ENCODE measurements at places on chromosomes 11 and 22.

DNA sequence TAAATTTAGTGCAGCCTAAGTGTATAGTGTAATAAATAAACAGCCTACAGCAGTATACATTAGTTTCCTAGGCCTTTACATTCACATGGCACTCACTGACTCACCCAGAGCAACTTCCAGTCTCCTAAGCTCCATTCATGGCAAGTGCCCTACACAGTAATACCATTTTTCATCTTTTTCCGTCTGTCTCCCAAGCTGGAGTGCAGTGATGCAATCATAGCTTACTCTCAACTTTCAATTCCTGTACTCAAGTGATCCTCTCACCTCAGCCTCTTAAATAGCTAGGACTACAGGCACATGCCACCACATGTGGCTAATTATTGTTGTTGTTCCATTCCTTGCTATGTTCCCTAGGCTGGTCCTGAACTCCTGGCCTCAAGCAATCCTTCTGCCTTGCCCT lies 54.4 kb downstream of the FCHSD2 start:
- DNase-seq, result no peak

DNA sequence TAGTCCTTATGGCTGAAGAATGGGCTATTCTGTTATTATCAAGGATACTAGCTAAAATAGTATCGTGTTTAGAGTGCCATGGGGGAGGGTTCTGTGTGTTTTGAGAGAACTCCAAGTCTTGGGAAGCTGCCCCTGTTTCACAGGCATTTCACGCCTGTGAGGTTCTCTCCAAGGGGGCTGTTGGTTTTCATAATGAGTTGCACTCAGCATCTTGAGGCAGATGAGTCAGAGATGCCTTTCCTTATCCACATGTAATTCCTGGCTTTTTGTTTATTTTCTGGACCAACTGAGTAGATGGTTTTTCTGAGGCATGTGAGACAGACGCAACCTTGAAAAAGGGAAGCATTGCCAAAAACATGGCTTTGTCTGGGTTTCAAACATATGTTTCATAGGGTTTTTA lies 203.7 kb downstream of the ARHGAP42 start:
- DNase-seq, result no peak

DNA sequence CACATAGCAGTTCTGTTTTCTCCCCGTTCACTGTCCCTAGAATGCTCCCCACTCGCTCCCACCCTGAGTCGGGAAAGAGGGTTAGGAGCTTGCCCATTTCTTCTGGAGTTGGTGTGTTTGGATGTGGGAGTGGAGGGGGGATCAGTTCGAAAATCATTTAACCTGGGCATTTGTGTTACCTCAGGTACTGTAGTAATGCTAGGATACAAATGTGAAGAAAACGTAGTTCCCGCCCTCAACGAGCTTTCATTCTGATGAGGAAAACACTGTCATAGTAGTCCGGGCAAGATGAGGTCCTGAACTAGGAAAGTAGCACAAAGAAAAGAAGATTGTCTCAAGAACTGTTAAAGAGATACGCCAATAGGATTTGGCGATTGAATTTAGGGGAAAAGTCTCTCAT lies 539 bp downstream of the SDHD start:
- DNase-seq, result no peak

DNA sequence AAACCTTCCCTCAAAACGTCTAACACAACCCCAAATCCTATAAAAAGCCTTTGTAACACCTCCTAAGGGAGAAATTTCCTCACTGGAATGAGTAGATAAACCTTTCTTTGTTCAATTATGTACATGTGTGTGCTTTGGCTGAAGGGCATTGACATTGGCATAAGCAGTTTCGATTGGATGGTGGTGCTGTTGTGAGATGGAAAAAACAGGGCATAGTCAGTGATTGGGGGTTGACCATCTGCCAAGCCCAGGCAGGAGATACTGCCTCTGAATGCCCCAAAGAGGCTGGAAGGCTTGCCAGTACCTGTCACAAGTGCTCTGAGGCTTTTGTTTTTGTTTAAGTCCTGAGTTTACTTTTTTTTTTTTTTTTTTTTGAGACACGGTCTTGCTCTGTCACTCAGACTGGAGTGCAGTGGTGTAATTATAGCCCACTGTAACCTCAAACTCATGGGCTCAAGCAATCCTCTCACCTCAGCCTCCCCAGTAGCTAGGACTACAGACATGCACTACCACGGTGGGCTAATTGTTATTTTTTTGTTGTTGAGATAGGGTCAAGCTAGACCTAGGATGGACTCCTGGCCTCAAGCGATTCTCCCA lies 1.2 kb upstream of the CCDC117 start:
- DNase-seq, result no peak

DNA sequence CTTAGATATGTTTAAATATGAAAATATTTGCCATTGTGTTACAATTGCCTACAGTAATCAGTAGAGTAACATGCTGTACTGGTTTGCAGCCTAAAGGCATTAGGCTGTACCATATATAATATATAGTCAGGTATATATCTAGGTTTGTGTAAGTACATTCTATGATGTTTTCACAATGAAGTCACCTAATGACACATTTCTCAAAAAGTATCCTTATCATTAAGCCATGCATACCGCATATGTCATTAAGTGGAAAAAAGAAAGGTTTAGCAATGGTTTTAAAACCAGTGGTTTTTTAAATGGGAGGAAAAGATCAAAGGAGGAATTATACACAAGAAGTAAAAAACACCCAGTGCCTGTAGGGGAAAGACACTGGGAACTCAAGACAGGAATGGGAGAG lies 122.7 kb downstream of the RBFOX2 start:
- DNase-seq, result no peak

DNA sequence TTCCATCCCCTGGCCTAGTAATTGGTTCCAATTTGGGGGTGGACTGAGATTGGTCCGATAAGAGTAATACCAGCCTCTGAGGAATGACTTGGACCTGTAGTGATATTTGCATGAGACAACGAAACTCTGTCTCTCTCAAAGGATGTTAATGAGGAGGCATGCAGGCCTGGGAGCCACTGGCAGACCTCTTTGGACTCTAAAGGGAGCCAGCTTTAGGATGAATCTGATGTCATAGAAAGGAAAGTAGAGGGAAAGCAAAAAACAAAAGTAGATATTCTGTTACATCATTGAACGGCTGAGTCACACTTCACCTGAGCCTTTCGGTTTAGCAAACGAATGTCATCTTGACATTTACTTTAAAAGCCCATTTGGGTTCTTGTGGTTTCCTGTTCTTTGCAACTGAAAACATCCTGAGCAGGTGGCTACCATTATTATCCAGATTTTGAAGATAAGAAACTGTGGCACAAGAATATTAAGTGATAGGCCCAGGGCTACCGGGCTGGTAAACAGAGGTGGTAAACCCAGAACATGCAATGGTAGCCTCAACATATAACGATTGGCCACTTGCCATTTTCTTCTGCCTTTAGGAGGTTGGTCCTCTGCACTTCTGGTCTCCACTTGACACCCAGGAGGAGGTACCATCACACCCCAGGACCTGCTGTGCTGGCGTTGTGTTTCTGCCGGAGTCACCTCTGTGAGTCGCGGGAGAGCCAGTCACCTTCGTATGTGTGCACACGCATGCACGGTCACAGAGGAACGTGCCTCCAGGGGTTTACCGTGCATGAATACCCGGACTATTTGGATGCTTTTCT lies 42.7 kb downstream of the RTL6 start:
- DNase-seq, result no peak

DNA sequence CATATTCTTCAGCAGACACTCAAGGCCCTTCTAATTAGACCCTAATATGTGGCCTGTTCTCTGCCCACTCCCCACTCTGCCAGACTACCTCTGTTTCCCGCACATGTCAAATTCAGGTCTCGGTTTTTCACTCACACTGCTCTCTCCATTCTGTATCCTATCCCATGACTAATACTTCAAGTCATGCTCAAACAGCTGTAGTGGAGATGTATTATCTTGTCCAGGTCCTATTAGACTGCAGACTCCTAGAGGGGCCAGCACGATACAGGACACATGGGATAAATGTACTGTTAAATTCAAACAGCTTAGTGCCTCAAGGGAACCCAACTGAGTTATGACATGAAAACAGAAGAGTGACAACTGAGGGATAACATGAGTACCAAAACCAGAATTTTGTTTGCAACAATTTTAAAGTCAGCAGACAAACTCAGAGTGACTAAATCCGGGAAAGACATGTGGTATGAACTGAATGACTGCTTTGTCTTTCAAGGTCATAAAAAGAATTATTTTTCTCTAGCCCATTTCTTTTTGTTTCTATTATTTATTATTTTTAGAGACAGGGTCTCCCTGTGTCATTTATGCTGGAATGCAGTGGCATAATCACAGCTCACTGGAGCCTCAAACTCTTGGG lies 20.5 kb downstream of the ATP6V1E1 start:
- DNase-seq, result no peak

DNA sequence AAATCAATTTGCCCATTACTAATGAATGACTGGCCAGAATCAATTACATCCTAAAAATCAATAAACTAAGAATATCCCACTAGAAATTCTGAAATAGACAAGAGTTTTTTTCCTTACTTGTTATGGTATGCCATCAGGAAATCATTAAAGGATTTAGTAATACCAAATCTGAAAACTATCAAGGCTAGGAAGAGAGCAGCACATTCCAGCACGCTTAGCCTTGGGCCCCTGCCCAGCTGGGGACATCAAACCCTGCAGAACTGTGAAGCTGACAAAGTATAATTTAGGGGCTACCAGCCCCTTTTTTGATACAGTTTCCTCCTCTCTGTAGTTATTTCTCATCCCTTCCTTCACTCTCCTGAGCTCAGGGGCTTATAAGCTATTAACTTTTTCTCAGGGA lies 247.8 kb upstream of the ZC3H12C start:
- DNase-seq, result no peak

- DNase-seq, result peak; percentile 83
These were observed 10.1 kb downstream of the C11orf91 start for GRCh38 chr11:33690290-33691065.

GRCh38 chr11:101706541-101706940 lies 122.7 kb upstream of the TRPC6 start:
- no peak for DNase-seq

DNA sequence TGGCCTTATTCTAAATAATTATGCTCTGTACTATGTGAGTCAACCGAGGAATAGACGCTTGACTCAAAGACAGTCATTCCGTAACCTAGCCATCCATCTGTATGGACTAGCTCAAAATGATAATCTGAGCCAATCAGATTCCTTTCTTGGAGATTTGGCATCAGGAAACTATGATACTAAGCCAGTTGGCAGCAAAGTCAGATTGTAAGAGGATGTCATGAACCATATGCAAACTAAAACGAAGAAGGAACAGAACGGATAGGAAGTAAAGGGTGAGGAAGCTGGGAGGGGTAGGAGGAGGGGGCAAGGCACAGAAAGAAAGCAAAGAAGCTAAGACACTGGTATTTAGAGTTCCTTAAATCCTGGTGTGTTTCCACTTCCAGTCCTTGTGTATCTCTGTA lies 10.7 kb upstream of the SESN3 start:
- no peak for DNase-seq

DNA sequence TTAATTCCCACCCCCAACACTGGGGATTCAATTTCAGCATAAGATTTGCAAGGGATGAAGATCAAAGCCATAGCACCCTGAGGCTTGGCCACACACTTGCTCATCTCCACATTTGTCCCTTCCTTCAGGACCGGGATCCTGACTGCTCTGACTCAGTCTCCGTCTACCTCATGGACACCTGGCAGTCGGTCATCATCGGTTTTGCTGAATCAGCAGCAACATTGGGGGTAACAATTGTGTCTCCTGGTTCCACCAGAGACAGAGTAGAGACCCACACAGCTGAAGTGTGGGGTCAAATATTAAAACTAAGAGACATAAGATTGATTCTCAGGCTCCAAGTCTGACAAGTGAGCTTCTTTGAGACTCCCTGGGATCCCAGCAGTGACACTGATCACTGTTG lies 34.6 kb downstream of the GGTLC2 start:
- DNase-seq, result no peak

GRCh38 chr11:104028476-104029263 lies 7.8 kb upstream of the DDI1 start:
- DNase-seq, result no peak

- no peak for DNase-seq
These were observed 20.3 kb downstream of the CCDC83 start for GRCh38 chr11:85875505-85875904.

- DNase-seq, result no peak
These were observed 191.7 kb downstream of the ST3GAL4 start for GRCh38 chr11:126547161-126547560.

DNA sequence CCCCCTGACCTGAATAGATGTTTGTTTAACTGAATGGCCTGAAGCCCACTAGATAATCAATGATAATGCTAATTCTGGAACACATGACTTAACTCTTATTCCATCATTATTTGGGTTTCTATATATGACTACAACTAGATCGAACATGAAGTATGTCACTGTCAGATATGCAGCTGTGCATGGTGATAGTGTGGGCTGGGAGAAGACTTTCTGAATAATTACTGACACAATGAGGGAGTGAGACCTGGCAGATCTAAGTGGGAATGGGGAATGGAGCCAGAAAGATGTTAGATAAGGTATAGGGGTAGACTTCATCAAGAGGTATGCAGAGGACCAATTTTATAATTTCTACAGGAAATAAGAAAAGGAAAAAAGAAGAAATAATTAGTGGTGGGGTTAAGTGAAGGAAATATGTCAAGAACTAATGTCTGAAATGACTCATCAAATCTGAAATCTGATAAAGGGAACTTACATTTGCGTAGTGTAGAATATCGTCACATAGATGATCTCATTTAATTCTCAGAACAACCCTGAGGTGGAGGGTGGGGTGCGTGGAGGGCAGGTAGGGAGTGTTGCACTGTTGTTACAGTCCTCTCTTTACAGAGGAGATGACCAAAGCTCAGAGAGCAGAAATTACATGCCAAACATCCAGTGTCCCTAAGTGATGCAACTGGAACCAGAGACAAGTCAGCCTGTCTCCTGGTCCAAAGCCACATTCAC lies 68.2 kb upstream of the EED start:
- DNase-seq, result no peak

- DNase-seq, result no peak
These were observed 24.0 kb upstream of the ZBED5 start for GRCh38 chr11:10881892-10882291.

GRCh38 chr11:95182397-95182796 lies 48.6 kb downstream of the SESN3 start:
- DNase-seq, result no peak

GRCh38 chr11:44893308-44893822 lies 57.3 kb downstream of the TP53I11 start:
- DNase-seq, result no peak

- DNase-seq, result no peak
These were observed 38.1 kb upstream of the ST14 start for GRCh38 chr11:130121445-130121978.

All from HT-29 (cell line).